Panc1 (cell line): ENCODE measurements at places on chromosomes 16 and 17. TPM values are rescaled to one million over a fixed set of nuclear protein-coding genes. Genes with fewer than 3 reads are reported as not detected.

The FKBP10 gene
- total RNA-seq: 190 TPM

The ALDOC gene
- total RNA-seq: 13.4 TPM

The USP32 gene
- 45.5 TPM for total RNA-seq

The CFAP97D1 gene
- not detected for total RNA-seq

The TP53TG3C gene
- not detected for total RNA-seq

The KRT31 gene
- total RNA-seq: not detected

The SLC12A3 gene
- total RNA-seq: 0.15 TPM

DNA sequence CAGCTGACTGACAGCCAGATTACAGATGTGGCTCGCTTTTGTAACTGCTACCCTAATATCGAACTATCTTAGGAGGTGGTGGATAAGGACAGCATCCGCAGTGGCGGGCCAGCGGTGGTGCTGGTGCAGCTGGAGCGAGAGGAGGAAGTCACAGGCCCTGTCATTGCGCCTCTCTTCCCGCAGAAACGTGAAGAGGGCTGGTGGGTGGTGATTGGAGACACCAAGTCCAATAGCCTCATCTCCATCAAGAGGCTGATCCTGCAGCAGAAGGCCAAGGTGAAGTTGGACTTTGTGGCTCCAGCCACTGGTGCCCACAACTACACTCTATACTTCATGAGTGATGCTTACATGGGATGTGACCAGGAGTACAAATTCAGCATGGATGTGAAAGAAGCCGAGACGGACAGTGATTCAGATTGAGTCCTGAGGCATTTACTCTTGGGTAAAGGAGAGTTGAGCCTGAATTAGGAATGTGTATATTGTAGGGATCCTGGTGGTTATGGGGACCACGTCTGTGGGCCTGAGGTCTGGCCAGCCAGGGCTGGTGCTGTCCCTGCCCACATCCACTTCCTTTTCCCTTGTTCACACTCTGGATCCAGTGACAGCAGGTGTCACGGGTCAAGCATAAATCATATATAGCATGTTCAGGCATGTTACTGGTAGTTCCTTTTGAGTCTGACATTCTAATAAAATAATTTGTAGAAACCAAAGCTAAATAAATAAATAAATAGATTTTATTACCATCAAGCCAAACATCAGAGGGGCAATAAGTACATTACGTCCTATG is 89.0 kb upstream of the SMURF2 start:
- no peak overlapping the region for H3K27ac ChIP-seq
- H3K4me1 ChIP-seq: no peaks in the 10 kb centered on the region
- no peaks in the 10 kb centered on the region for H3K27me3 ChIP-seq
- no peak for DNase-seq
- H3K4me3 ChIP-seq: no peak overlapping the region

- no peaks in the 10 kb centered on the region for H3K4me1 ChIP-seq
- H3K27me3 ChIP-seq: no peaks in the 10 kb centered on the region
- DNase-seq: no peak
- H3K36me3 ChIP-seq: no peaks in the 10 kb centered on the region
- H3K27ac ChIP-seq: no peak overlapping the region
These were observed 16.5 kb upstream of the CLEC3A start for GRCh38 chr16:78005881-78006280.

DNA sequence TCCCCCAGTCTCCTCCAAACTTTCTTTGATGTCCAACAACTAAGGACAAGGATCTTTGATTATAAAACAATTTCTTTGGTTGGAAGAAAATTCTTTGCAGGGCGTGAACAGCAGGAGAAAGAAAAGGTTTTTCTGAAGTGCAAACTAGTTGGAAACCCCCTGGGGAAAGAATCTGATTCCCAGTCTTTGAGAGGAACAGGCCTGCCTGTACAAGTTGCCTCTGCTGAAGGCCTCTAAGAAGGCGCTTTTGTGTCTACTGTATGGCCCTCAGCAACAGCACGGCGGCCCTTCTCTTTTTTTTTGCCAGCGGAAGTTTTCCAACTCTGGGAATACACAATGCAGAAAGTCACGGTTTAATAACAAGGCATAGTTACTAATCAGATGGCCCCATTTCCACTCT is 14.0 kb downstream of the RNF43 start:
- no peak for DNase-seq
- no peaks in the 10 kb centered on the region for H3K36me3 ChIP-seq
- H3K4me1 ChIP-seq: no peaks in the 10 kb centered on the region; the same call in 1 of the 2 replicates
- no peak overlapping the region for H3K4me3 ChIP-seq
- no peaks in the 10 kb centered on the region for H3K27me3 ChIP-seq

DNA sequence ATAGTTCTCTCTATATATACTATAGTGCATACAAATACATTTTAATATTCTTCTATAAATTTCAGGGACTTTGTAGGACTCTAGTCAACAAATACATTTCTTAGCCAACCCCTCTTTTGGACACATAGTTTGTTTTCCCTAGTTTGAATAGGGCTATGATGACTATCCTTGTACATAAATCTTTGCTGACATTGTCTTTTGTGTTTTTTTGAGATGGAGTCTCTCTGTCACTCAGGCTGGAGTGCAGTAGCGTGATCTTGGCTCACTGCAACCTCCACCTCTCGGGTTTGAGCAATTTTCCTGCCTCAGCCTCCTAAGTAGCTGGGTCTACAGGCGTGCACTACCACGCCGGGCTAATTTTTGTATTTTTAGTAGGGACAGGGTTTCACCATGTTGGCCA is 3.3 kb downstream of the ANKS4B start:
- no peak overlapping the region for H3K4me3 ChIP-seq
- H3K36me3 ChIP-seq: no peaks in the 10 kb centered on the region
- H3K27ac ChIP-seq: no peak overlapping the region
- DNase-seq: no peak
- peaks cover 13% of the 10 kb centered on the region; the same call in 1 of the 2 replicates for H3K27me3 ChIP-seq

DNA sequence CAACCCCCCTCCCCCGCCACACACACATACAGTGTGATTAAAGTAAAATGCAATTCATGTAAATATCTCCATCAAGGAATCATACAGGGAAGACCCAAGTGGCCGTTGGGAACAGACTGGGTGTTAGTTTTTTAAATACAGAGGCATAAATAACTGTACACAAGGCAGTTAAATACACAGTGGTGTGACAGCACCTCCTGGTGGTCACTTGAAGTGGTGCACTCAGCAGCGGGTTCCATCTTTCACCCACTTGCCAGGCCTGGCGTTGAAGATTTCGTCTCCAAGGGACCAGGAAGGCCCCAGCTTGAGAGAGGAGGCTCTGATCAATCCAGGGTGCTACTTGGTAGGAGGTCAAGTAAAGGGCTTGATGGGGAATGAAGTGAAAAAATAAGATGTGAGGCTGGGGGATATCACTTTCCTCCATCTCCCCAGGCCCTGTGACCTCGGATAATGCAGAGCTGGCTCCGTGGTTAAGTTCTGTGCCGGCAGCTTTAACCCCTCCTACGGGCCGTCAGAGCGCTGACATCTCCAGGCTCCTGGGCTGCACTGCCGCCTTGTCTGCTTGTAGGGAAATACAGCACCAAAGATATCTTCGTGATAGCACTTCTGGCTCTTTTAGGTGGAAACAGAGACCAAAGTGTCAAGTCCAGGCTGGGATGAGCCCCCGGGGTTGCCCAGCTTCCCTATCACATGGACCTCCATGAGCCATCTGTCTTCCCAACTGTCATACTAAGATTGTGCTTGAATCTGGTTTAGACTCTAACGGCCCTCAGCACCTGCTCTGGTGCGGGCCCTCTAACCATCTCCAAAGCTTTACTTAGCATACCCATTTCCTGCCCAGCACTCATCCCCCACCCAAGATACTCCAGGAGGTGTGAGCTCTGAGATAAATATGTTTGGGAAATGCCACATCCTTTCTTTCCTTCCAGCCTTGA is 20.7 kb downstream of the LGALS9 start:
- H3K4me1 ChIP-seq: no peaks in the 10 kb centered on the region
- H3K36me3 ChIP-seq: no peaks in the 10 kb centered on the region
- H3K27me3 ChIP-seq: no peaks in the 10 kb centered on the region
- DNase-seq: peak; percentile 8
- H3K4me3 ChIP-seq: no peak overlapping the region

DNA sequence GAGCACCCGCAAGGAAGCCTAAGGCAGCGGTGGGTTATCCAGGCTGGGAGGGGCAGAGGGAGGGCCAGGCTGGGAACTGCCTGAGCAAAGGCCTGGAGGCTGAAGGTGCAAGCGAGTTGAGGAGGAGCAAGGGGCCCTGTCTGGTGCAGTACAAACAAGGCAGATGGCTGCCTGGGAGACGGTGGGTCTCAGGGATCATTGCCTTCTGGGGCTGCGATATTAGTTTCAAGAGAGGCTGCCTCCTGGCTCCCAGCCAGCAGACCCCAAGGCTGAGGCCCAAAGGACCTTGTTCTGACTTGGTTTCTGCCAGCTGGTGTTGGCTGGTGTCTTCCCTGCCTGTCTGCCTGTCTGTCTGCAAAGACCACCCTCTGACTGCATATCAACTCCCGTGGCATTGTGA is 154.0 kb downstream of the IRF8 start:
- peaks cover 3% of the 10 kb centered on the region; the same call in 1 of the 2 replicates for H3K27me3 ChIP-seq
- no peak for DNase-seq
- H3K4me3 ChIP-seq: no peak overlapping the region
- no peaks in the 10 kb centered on the region for H3K36me3 ChIP-seq
- no peak overlapping the region for H3K27ac ChIP-seq

GRCh38 chr16:63655846-63656245 is 1466.0 kb downstream of the CDH11 start:
- no peak for DNase-seq
- H3K36me3 ChIP-seq: no peaks in the 10 kb centered on the region
- no peak overlapping the region for H3K27ac ChIP-seq
- H3K27me3 ChIP-seq: no peaks in the 10 kb centered on the region
- no peak overlapping the region for H3K4me3 ChIP-seq

DNA sequence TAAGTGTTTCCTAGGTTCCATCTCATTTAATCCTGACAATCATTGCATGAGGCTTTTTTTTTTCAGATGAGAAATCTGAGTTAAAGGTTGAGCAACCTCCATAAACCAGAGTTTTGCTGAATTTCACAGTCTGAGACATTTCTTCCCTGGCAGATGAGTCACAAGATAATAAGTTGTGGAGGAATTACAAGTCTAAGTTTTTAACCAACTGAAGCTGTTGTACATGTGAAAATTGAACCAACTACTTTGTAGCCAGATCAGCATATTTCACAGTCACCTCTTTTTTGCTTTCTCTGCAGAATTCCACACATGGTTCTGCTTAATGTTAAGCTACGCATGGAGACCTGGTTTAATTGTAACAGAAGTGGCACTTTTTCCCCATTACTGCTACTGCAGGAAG is 765.6 kb downstream of the CDH11 start:
- H3K27ac ChIP-seq: no peak overlapping the region
- DNase-seq: no peak
- no peak overlapping the region for H3K4me3 ChIP-seq

DNA sequence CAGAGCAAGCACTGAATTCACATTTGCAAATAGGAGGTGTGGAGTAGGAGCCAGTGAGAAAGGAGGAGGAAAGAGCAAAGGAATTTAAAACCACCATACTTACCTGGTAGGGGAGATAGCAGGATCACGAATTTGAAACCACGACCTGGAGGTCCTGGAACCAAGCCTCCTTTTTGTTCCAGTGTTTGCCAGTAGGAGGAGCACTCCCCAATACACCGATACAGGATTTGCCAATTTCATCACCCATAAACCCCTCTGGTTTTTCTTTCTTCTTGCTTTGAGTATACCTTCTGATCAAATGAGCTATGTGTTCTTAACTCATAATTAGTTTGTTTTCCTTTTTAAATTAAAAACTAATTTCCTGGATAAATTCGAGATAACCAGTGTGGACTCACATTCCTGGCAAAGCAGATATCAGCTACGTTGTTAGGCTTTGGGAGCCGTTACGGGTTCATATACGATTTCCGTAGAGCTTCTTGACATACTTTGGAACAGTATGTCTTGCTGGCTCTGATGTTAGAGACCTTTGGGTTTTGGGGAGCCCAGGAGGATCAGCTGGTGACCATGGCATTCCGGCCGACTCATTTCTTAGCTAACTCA is 22.7 kb downstream of the BCO1 start:
- no peak overlapping the region for H3K27ac ChIP-seq
- peak; percentile 13 for DNase-seq
- no peak overlapping the region for H3K4me3 ChIP-seq
- H3K27me3 ChIP-seq: no peaks in the 10 kb centered on the region
- no peaks in the 10 kb centered on the region for H3K4me1 ChIP-seq
- no peaks in the 10 kb centered on the region for H3K36me3 ChIP-seq

DNA sequence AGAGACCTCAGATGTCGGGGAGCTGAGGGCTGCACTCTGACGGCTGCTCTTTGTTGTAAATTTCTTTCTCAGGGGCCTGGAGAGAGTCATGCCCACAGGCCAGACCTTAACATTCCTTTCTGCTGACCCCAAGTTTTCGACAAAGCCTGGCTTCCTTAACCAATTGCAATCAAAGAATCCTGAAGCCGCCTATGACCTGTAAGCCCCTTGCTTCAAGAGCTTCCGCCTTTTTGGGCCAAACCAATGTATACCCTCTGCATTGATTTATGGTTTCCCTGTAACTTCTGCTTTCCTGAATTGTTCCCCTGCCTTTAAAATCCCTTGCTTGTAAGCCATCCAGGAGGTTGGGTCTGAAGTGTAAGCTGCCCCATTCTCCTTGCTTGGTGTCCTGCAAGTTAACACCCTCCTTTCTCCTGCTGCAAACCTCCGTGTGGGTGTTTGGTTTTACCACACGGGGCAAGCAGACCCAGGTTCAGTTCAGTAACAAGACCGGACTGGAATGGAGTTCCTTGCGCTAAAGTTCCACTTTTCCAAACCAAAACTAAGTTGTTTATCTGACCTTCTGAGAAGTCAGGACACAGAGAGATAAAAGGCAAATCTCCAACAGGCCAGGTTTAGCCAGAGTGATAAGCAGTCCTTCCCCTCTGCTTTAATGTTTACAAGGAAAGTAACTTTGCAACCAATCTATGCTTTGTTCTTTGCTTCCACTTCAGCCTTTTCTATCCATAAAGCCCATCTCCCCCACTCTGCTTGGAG is 141.6 kb downstream of the KCNJ12 start:
- H3K27me3 ChIP-seq: no peaks in the 10 kb centered on the region
- H3K27ac ChIP-seq: no peak overlapping the region
- DNase-seq: no peak
- H3K4me1 ChIP-seq: no peaks in the 10 kb centered on the region
- no peak overlapping the region for H3K4me3 ChIP-seq

DNA sequence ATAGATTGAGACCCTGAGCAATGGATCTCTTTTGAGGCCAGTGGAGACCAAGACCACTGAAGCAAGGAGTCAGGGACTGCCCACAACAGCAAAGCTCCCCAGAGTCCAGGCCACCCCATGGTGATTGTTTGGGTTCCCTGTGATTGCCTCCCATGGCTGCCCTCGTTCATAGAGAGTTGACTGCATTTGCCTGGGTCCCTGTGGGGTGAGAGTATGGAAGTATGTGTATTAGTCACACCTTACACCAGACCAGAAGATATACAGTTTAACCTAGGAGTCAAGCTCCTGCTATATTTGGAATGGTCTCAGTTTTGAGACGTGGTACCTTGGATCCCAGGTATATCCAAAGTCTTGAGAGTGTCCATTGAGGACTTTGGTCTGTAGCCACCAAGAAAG is 20.2 kb downstream of the HLF start:
- no peak for DNase-seq
- no peak overlapping the region for H3K4me3 ChIP-seq
- no peaks in the 10 kb centered on the region for H3K36me3 ChIP-seq
- H3K27ac ChIP-seq: no peak overlapping the region
- no peaks in the 10 kb centered on the region for H3K27me3 ChIP-seq
